ENCODE measurements at places on chromosomes 13 and 19.

- peak; percentile 49 for DNase-seq
These were observed 16.4 kb downstream of the CCDC124 start for GRCh38 chr19:17948931-17949930.

DNA sequence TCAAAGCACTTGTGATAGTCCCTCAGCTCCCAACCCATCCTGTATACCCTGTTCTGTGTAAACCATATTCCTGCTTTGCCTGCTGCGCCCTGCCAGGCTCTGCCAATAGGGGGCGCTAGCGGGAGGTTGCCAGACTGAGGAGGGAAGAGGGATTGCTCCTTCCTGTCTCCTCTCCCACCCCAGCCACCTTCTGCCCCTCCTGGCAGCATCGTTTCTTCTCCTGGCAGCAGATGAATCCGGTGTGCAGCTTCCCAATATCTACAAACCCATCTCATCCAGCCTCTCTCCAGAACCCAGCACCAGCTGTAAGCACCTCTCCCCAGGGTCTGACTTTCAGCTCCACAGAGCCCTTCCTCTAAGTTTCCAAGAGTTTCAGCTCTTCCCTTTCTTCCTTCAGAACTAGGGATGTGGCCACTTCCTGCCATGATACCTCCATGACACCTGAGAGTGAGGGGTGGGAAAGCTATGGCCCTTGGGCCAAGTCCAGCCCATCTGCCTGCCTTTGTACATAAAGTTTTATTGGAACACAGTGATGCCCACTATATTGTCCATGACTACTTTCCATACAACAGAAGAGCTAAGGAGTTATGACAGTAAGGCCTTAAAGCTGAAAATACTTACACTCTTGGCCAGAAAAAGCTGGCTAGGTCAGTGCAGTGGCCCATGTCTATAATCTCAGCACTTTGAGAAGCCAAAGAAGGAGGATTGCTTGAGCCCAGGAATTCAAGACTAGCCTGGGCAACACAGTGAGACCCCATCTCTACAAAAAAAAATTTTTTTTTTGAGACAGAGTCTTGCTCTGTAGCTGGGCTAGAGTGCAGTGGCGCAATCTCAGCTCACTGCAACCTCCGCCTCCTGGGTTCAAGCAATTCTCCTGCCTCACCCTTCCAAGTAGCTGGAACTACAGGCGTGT lies 34.5 kb upstream of the ATP1A3 start:
- DNase-seq: no peak

GRCh38 chr19:31709476-31709875 lies 360.2 kb upstream of the TSHZ3 start:
- DNase-seq: no peak

DNA sequence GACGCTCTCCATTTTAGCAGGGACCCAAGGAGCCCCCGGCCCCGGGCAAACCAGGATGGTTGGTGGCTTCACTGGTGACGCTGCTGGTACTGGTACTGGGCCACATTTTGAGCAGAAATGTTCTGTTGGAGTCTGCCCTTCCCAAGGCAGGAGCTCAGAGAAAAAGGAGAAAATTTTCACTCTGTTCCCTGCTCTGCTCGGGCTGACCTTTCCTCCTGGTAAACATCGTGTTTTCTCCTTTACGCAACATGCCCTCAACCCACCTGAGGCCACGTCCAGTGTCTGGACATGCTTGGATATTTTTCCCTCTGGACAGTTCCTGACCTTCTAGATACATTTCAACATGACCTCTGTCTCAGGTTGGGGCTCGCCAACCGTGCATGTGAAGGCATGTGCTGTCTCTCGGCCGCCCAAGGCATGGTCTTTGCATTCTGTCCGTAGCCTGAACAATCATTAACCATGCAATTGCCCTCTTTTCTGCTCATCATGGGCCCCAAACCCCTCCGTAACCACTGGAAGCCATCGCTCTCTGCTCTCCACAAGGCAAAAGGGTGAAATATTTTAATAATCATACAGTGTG lies 115.2 kb upstream of the PEG3 start:
- DNase-seq: no peak

- no peak for DNase-seq
These were observed 534 bp upstream of the GEMIN7 start for GRCh38 chr19:45078390-45079062.

DNA sequence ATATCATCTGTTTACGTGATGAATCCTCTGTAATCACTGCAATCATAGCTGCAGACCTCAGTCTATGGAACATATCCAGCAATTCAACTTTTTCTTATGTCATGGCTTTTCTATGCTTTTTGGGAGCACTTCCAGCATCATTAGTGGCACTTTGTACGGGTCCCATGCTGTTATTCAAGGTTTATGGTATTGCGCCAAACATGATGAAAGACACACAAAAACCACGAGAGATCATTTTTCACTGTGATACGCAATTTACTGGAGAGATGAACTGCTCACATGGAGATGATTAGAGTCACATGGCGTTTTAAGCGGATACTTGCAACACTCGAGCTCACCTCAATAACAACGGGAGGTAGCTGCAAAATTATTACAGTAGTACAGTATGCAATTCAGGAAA lies 2101.7 kb upstream of the PCDH20 start:
- DNase-seq: no peak

- no peak for DNase-seq
These were observed 958 bp upstream of the OBI1 start for GRCh38 chr13:78659732-78660494.

GRCh38 chr19:41872775-41873647 lies 4.1 kb upstream of the CD79A start:
- DNase-seq: peak; percentile 77

GRCh38 chr13:27405546-27406134 lies 18.8 kb upstream of the GTF3A start:
- no peak for DNase-seq

- no peak for DNase-seq
These were observed 5.3 kb downstream of the PTBP1 start for GRCh38 chr19:802498-803098.

GRCh38 chr13:43881580-43881979 lies 1.9 kb downstream of the LACC1 start:
- no peak for DNase-seq

- DNase-seq: no peak
These were observed 127.2 kb upstream of the SOX1 start for GRCh38 chr13:111939666-111940278.

DNA sequence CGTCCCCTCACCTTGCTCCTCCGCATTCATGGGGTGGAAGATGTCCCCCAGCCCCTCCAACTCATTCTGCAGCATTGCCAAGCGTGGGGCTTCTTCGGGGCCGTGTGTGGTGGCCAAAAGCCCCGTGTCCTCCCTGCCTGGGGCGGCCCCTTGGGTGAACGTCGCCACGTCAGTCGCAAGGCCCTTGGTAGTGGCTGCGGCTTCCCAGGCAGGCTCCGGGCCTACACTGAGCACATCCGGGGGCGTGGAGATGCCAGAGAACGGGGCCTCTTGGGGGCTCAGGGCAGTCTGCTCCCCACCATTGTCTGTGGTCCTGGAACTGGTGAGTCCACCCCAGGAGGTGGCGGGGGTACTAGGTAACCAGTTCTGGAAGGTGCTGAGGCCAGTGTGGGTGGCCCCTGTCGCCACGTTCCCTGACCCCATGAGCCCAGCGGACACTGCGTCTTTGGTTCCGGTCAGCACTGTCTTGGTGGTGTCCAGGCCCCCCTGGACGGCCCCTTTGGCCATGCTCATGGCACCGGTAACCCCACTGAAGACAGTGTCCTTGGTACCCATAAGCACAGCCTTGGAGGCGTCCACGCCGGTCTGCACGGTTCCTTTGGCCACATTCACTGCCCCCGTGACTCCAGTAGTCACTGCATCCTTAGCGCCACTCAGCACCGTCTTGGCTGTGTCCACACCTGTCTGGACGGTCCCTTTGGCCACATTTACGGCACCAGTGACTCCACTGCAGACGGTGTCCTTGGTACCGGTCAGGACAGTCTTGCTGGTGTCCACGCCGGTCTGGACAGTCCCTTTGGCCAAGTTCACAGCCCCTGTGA lies 7.6 kb downstream of the PLIN4 start:
- DNase-seq: no peak

GRCh38 chr13:39536274-39536673 lies 66.7 kb downstream of the LHFPL6 start:
- DNase-seq: no peak

DNA sequence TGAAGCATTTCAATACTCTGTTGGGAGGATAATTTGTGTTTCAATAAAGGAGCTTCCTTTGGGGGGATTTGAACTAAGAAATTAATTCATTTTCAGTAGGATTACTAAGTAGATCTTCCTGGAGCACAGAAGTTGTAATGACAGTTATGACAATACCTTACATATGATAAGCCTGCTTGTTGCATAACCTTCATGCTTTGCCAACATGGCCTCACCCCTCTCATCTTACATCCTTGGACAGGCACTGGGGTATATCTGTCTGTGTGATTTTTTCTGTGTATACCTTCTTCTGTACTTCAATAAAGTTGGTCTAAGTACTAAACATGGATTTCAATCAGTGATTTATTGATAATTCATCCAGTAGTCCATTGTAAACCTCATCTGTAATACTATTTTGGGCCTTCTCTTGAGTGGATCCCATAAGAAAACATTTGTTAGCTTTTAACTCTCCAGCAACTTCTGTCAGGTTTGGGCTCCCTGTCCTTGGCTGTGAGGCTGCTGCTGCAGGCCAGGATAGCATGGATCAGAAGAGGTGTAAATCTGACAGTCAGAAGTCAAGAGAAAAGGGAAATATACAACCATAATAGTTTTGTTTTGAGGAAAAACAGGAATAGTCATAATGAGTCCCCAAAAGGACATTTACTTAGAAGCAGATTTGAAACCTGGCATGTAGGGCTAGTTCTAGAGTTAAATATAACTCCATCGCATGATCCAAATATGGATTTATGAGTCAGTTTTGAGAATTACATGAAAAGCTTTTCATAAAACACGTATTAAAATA lies 422.2 kb downstream of the KLF5 start:
- no peak for DNase-seq

DNA sequence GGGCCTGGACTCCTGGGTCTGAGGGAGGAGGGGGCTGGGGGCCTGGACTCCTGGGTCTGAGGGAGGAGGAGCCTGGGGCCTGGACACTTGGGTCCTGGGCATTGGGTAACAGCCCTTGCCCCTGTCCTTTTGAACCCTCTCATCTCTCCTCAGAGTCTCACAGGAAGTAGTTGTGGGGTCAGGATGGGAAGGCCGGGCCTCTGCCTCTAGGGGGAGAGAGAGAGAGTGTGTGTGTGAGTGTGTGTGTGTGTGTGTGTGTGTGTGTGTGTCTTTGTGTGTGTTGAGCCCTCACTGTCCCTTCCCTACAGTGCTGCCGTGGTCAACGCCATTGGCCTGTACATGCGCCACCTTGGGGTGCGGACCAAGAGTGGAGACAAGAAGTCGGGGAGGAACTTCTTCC lies 10.9 kb downstream of the ARHGEF1 start:
- DNase-seq: no peak

DNA sequence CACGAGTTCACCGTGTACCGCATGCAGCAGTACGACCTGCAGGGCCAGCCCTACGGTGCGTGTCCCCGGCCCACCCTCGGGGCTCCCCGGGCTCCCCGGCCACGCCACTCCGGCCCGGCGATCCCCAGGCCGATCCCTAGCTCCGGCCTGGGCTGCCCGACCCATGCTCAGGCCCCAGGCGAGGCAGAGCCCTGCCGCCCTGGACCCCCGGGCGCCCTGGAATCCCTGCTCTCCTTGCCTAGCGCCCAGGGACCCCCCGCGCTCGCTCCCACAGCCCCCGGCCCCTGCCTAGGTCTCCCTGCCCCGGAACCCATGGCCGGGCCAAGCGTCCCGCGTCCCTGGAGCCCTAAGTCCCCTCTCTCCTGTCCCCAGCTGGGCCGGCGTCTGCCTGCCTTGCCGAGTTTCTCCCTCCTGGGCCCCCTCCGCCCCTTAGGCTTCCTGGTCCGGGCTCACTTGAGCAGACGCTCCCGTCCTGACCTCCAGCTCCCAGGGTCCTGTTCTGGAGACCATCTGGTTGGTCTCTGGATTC lies 494 bp downstream of the NCLN start:
- no peak for DNase-seq

DNA sequence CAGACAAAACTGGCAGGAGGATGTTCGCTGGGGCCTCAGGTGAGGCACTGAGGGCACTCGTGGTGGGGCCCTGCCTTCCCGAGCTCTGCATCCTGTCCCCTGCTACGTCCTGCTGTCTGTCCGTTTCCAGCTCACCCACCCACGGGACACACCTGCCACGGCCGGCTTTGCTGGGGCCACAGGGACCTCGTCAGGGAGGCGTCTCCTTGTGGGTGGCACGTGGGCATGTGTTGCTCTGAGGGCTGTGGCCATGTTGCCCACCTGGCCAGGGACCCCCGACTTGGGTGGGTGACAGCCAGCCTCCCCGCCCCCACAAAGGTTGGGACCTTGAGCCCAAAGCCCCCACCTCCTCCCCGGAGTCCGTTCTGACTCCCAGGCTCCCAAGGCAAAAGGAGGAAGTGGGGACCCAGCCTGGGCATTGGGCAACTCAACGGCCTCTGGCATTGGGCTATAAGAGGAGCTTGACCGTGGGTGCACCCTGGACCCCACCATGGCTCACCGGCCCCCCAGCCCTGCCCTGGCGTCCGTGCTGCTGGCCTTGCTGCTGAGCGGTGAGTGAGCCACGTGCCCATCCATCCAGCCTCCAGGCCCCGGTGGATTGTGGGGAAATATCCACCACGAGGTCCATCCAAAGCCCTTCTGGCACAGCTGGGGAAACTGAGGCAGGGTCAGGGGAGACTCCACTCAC lies at the start of gene PRTN3:
Gene PRTN3 (plus strand): TSS at position 481 of the 688 bp plus-strand sequence. CDS start 10 bp downstream, at position 491.
- DNase-seq: no peak

DNA sequence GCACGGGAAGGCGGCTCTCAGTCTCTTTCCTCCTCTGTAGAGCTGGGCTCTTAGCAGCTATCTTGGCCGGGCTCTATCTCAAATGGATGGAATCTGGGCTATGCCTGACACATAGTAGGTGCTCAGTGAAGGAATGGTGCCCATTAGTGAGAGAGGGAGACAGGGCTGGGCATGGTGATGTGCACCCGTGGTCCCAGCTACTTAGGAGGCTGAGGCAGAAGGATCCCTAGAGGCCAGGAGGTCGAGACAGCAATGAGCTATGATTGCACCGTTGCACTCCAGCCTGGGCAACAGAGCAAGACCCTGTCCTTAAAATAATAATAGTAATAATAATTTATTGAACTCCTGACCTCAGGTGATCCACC lies 14.7 kb downstream of the KLF2 start:
- no peak for DNase-seq

GRCh38 chr13:47869776-47870175 lies 131.3 kb downstream of the SUCLA2 start:
- no peak for DNase-seq

DNA sequence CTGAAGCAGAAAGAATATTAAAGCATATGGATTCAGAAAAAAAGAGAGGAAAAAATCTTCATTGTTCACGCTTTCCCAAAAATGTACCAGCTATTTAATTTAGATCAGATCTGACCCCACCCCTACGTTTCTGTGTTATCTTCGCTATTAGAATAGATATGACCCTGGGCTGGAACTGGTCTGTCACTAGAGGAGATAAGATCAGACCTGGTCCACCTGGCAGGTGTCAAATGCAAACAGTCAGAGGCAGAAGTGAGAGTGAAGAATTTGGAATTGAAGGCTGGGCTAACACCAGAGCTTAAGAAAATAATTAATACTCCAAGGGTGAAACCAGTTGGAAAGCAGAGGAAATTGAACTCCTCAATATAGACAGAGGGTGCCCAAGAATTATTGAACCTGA lies 30.0 kb upstream of the MBNL2 start:
- peak; percentile 20 for DNase-seq

GRCh38 chr13:59476366-59476765 lies 687.4 kb downstream of the DIAPH3 start:
- DNase-seq: no peak

Data from NCI-H146 (cell line).